ENCODE measurements at places on chromosomes 13 and 19.

- no peak for DNase-seq
Observed at GRCh38 chr19:54451331-54451871, 2.4 kb downstream of the LENG8 start.

- no peak for DNase-seq
Observed at GRCh38 chr19:40253611-40254092, 27.2 kb upstream of the CCNP start.

GRCh38 chr13:60175571-60175970 is 11.8 kb upstream of the DIAPH3 start:
- no peak for DNase-seq

DNA sequence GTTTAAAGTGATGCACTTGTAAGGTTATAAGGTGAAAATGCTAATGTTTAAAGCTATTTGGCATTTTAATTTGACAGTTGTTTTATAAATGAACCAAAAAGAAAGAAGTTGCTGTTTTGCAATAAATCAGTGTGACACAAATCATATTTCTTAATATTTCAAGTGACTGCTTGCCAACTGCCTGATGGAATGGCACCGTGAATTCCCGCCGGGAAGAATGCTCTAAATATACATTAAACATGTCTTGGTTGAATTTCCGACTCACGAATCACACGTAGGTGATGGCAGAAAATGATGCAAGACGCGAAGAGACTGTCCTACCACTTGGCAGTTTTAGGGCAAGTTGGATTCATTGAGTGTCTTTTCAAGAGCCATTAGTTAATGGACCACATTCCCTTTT is 3.1 kb upstream of the GJB2 start:
- DNase-seq: no peak

- DNase-seq: no peak
Observed at GRCh38 chr19:12695514-12695913, 917 bp downstream of the FBXW9 start.

DNA sequence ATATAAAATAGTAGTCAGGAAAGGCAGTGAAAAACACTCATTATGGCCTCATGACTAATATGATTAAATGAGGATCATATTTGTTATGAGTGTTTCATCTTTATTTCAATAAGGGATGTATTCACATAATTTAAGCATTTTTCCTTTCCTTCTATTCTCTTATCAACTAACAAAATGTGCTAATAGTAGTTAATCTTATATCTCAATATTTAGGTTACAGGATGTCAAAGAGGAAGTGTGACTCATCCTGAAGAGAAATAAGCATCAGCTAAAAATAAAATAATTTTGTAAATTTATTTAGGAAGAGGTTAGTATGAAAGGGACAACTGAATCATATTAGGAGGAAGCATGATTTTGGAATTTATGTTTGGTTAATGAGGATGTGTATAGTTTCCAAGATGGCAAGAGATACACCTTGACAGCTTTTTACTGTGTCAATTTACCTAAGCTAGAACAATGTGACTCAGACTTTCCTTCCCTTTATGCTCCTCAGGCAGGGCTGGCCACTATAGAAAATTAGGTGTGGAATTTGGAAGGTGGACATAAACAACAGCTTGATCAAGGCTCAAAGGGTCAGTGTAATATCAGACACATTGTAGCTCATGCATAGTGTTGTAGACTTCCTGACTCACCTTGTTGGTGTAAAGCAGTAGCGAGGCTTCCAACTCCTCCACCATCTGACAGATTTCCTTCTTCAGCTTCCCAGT is 172.7 kb downstream of the SLITRK1 start:
- no peak for DNase-seq

DNA sequence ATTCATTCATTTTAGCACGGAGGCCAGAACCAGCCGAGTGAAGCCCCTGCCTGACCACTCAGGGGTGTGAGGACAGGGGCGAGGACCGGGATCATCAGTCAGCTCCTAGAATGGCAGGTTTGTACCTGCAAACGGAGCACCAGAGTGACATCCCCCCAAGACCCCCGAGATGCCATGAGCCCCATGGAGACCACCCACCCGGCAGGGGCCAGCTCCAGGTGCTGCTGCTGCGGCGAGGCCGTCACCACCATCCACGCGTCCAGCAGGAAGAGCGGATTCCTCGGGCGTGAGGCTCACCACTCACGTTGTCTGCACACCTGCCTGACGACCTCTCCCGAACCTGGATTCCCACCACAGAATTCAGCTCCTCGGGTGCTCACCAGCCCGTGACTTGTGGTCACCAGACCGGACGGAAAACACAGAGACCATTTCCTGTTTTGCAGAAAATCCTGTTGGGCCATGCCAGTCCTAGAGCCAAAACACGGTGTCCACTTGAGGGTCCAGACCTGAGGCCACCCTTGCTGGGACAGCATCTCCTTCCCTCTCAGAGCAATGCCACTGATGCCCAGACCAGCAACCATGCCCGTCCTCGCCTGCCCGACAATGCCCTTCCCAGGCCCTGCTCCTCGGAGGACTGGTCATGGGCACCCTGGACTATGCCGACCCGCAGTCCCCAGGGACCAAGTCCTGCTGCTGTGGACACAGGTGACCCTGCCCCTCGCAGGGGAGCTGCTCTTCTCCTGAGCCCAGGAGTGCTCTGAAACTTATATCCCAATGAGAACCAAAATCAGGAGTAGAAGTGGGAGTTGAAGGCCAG is 74.2 kb downstream of the RASA3 start:
- DNase-seq: no peak

DNA sequence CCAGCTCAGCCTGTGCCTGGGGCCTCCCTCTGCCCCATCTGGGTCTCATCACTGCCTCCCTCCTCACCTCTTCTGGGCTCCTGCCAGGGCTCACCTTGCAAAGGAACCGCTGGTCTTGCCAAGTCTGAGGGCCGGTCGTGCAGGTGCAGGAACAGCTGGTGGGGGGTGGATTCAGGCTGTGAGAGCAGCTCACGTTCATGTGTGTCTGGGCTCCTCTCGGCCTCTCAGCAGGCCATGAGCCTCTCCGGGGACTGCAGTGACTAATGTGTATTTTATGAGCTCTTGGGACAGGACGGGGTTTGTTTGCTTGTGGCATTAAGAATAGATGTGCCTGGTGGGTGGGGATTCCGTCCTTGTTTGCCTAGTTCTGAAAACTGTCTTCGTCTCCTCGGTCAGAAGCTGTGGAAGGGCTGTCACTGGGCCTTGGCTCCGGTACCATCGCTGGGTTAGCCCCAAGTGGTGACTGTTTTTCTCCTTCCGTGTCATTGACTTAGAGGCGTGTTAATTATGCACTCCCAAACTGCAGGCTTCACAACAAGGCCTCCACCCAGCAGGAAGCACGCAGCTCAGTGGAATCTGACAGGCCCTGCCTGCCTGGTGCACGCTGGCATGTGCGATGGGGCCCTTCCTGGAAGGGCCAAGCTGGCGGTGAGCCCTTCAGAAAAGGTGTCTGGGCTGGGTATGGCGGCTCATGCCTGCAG is 77.6 kb downstream of the KDM4B start:
- DNase-seq: no peak

DNA sequence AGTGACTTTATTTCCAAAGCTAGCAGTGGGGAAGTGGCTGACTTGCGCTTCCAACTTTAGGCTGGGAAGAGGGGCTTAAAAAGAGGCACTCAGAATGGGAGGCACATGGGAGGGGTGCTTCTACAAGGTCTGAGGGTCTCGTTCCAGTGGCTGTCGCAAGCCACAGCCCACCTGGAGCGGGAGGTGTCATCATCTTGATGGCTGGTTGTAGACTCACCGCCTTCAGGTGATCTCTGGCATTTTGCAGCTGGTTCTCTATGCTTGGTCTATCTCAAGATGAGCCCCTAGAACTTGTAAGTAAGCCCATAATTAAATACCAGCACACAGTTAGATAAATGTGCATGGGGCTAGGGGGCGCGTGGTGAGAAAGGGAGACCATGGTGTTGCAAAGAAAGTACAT is 9.2 kb downstream of the TEX29 start:
- DNase-seq: no peak

DNA sequence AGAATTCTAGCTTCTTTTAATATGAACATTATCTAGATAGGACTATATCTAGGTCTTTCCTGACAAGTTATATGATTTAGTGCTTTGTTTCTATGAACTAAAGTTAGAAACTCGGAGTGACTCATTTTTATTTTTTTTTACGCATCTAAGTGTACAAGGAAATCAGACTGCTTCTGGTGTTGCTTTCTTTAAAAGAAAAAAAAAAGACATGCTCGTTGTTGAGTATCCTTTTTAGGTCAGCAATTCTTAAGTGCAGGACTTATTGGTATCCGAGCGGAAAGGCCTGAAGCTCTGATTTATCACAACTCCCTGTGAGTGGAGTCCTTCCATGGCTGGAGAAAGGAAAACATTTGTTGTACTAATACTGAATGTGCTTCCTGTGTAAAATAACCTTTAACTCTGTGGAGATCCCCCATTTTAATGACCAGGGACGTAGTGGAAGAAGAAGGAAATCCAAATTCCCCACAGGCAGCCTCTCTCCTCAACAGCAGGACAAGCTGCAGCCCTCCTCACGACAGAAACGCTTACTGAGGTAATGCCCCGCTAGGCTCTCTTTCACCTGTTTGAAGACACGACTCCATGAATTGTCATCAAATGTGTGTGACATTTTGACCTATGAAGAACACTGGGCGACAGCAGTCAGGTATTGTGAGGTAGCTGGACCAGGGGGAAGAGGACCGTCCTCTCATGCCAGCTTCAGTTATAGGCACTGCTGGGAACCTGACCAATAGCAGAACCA is 17.9 kb upstream of the POMP start:
- no peak for DNase-seq

- no peak for DNase-seq
Observed at GRCh38 chr19:17289489-17289888, 7.8 kb downstream of the ANKLE1 start.

- DNase-seq: no peak
Observed at GRCh38 chr19:33426621-33427361, 53.3 kb downstream of the CEBPG start.

DNA sequence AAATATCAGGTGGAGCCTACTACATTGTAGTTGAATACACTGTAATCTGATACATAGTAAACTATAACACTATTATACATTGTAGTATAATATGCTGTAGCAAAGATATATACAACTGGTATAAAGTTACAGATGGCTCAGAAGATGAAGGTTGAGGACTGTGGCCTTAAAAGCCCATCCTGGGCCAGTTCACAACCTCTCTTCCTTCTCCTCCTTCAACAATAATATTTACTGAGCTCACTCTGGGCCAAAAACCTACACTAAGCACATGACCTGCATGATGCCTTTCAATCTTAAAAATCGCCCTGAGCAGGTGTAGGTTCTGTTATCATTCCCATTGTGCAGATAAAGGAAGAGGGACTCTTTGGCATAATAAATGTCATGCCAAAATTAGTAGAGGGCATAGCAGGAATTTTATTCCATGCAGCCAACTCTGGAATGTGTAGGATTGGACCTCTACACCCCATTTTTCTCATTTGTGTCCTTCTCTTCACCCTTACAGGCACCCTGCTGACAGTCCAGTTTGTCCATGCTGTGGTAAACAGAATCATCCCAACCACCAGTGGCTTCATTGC is 14.6 kb upstream of the SIN3B start:
- DNase-seq: no peak

GRCh38 chr19:33175886-33176669 is 18.1 kb upstream of the LRP3 start:
- DNase-seq: no peak

DNA sequence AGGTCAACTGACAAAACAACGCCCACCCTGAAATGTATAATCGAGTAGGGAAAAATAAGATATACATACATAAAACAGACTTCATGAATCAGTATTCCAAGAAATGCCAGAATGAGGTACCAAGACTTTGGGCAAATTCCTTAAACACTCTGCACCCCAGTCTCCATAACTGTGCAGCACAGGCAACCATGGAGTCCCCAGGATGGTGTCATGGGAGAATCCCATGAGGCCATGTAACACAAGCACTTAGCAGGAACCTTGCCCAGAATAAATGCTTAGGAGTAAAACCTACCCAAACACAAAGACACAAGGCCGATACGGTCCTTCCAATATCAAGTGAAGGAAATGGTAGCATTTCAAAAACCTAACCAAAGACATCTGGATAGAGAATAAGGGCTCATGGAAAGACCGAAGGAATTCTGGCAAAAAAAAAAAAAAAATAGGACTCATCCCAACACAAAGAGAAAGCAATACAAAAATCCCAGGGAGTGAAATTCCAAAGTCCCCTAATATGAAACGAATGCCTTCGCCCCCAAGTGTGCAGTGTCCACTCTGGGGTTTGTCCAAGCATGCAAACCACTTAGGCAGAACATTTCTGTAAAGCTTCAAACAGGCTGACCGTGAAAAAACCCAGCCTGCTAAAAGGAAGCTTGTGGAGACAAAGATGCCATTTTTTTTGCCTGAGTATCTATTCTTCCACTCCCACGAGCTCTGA is 11.1 kb downstream of the ZC3H4 start:
- no peak for DNase-seq

DNA sequence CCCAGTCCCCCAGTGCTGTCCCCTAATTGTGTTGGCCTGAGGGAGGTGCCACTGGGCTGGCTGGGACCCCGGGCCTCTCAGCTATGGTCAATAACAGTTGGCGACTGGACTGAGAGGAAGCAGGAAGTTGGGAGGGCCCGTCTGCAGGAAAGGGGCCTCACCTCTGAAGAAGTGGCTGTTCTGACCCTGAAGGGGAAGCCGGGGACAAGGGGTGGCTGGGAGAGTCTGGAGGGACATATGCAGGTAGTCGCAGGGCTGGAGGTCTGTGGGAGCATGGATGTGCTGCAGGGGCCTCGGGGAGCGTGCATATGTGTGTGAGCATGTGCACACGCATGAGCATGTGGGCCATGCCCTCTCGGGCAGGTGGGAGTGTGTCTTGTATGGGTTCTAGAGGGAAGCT is 5.9 kb downstream of the PKN1 start:
- DNase-seq: no peak

DNA sequence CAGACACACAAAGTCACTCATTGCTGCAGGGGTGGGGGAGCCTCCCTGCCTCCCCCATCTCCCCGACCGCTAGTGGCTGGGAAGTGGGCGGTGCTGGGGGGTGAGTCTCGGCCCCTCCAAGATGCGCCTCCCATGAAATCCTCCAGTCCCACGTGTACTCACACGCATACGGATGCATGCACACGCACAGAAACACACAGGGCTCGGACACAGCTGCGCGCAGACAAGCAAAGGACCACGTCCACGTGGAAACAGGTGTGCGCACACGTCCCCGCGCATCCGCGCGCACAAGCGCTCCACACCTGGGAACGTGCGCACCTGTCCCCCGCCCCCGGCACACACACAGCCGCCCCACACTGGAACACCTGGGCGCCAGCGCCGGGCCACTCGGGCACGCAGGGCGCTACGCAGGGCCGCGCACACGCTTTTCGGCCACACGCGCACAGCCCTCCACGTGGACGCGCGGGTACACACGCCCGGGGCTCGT is 687 bp downstream of the MATK start:
- no peak for DNase-seq

- no peak for DNase-seq
Observed at GRCh38 chr19:7682175-7682855, 1.7 kb downstream of the TRAPPC5 start.

- DNase-seq: no peak
Observed at GRCh38 chr13:60047918-60048317, 115.8 kb downstream of the DIAPH3 start.

DNA sequence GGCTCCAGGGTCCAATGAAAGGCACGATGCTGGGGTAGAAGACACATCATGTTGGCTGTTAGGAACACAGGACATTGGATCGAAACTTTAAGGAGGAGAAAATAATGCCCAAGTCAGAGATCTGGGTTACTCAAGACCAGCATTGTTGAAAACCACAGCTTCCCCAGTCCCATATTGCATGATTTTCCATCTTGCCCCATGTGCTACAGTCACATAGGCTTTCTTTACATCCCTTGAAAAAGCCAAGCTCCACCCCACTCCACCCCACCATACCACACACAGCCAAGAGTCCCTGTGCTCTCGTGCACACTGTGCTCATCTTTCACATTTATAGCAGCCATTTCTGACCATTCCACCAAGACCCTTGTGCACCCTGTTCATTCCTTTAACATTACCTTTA is 636.2 kb downstream of the DIAPH3 start:
- DNase-seq: no peak
